ENCODE measurements at places on chromosomes 1 and 21. TPM values are rescaled to one million over a fixed set of nuclear protein-coding genes. Genes with fewer than 3 reads are reported as not detected.

GRCh38 chr1:156475568-156476500, 24.7 kb downstream of the MEF2D start:
- no peak overlapping the region for H3K27ac ChIP-seq
- peaks cover 94% of the 10 kb centered on the region for H3K36me3 ChIP-seq
- H3K27me3 ChIP-seq, result no peaks in the 10 kb centered on the region
- DNase-seq, result no peak
- no peak overlapping the region for H3K4me3 ChIP-seq

DNA sequence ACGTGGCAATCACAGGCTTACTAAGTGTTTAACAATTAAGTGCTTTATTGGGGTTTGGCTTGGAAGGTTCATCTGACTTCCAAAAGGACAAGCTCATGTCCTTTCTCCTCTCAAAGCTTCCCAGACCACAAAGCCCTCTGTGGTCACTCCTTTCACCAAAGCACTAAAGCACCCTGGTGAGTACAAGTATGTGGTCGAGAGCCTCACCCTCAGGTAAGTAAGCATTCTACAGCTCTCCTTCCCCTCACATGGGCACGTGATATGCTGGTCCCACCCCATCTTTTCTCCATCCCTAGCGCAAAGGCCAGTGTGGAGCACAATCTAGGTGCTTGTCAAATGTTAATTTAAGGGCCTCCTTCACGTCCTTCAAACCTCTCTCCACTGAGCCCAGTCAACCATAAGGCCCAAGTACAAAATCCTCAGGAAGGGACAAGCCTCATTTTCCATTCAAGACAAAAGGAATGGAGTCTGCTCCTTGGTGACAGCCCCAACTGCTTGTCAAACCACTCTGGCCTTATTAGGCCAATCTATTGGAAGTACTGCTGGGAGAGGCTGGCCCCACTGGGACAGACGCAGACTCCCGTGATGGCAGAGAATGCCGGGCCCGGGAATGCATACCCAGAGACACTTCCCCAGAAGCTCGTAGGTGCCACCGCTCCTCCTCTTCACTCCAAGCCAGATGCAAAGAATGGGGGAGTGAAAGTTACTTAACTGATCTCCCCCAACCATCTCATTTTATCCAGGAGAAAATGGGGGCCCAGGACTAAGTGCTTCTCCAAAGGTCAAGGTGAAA, 7.8 kb downstream of the STMN1 start:
- peaks cover 10% of the 10 kb centered on the region for H3K4me1 ChIP-seq
- no peaks in the 10 kb centered on the region for H3K27me3 ChIP-seq
- peaks cover 13% of the 10 kb centered on the region for H3K36me3 ChIP-seq

The FAF1 gene
- total RNA-seq, result 44.0 TPM

DNA sequence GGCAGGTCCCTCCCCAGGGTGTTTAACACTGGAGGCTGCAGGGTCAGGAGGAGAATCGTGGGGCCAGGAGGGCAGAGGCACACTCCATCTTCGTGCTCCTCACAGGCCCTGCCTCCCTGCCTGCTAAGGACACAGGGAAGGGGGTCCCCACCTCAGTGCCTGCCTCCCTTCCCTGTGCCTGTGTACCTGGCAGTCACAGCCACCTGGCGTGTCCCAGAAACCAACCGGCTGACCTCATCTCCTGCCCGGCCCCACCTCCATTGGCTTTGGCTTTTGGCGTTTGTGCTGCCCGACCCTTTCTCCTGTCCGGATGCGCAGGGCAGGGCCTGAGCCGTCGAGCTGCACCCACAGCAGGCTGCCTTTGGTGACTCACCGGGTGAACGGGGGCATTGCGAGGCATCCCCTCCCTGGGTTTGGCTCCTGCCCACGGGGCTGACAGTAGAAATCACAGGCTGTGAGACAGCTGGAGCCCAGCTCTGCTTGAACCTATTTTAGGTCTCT, 623 bp upstream of the BGLAP start:
- H3K36me3 ChIP-seq, result peaks cover 37% of the 10 kb centered on the region
- no peaks in the 10 kb centered on the region for H3K27me3 ChIP-seq
- H3K27ac ChIP-seq, result no peak overlapping the region
- H3K4me1 ChIP-seq, result peaks cover 19% of the 10 kb centered on the region
- no peak for DNase-seq

GRCh38 chr1:8303141-8303540, 14.8 kb upstream of the SLC45A1 start:
- H3K27me3 ChIP-seq, result peaks cover 4% of the 10 kb centered on the region
- H3K4me3 ChIP-seq, result no peak overlapping the region
- H3K4me1 ChIP-seq, result no peaks in the 10 kb centered on the region
- H3K36me3 ChIP-seq, result no peaks in the 10 kb centered on the region

DNA sequence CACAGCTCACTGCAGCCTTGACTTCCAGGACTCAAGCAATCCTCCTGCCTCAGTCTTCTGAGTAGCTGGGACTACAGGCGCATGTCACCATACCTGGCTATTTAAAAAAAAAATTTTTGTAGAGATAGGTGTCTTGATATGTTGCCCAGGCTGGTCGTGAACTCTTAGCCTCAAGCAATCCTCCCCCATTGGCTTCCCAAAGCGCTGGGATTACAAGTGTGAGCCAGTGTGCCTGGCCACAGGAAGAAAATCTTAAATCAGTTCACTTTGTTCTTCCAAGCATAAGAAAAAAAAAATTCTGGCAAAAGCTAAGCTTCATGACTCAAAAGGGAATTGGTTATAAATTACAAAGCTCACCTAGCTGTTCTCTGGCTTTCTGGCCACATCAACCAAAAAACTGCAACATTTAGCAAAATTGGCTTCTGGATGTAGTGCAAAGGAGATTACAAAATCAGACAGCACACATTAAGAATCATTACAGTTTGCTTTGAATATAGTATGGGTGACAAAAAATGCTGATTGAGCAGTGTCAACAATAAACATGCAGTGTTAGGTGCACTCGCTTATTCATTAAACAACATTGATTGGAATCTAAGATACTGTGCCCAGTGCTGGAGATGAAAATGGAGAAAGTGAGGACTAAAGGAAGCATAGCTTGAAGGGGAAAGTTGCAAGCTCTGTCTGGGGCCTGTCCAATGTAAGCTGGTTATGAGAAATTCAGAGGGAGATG, 76.7 kb downstream of the KCTD3 start:
- no peak overlapping the region for H3K27ac ChIP-seq
- no peaks in the 10 kb centered on the region for H3K36me3 ChIP-seq
- H3K27me3 ChIP-seq, result no peaks in the 10 kb centered on the region
- no peaks in the 10 kb centered on the region for H3K4me1 ChIP-seq
- H3K4me3 ChIP-seq, result no peak overlapping the region

DNA sequence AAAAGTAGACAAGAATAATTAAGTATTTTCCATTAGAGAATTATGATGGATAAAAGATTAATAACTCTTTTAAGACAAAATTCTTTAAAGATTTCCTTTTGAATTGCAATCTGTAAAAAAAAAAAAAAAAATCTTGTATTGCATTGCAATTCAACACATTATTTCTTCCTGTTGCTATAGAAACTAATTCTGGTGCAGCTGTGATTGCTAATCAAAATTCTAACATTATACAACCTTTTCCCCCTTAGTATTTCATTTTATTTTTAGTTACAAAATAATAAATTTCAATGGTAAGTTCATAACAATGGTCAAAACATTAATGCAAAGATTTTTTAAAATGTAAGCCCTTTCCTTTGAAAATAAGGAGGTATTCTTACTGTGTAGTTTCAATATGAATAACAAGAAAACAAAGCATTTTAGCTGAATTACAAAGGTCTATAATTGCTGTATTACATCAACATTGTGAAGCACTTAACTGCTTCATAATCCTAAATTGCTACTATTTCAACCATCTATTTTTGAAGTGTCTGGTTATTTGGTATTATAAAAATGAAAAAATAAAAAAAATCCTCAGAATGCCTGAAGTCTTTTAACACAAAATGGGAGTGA, 135.0 kb downstream of the SYT14 start:
- no peak overlapping the region for H3K4me3 ChIP-seq
- no peak for DNase-seq
- no peak overlapping the region for H3K27ac ChIP-seq

DNA sequence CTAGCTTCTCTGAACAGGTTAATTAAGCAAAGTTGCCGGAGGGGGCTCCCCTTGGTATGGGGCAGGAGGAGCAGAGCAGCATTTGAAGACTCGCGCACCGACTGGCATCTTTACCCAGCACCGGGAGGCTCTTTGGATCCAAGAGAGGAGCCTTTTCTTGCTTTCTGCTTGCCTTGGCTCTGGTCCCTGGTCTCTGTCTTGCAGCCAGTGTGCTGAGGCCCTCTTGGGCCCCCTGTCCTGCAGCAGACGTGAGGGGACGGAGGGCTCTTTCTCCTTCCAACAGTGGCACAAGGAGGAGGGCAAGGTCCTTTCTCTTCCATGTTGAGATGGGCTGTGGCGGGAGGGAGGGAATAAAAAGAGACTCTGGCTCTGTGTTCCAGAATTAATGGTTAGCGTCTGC, 45.6 kb downstream of the ZBTB18 start:
- peaks cover 8% of the 10 kb centered on the region for H3K4me1 ChIP-seq
- no peaks in the 10 kb centered on the region for H3K36me3 ChIP-seq
- no peak overlapping the region for H3K27ac ChIP-seq
- no peak for DNase-seq
- H3K4me3 ChIP-seq, result no peak overlapping the region

- H3K4me3 ChIP-seq, result no peak overlapping the region
- no peak for DNase-seq
- no peak overlapping the region for H3K27ac ChIP-seq
- peaks cover 9% of the 10 kb centered on the region for H3K36me3 ChIP-seq
- H3K27me3 ChIP-seq, result no peaks in the 10 kb centered on the region
Measured at GRCh38 chr1:206468571-206468970, 1.7 kb upstream of the IKBKE start.

The TBX15 gene
- not detected for total RNA-seq

- H3K4me3 ChIP-seq, result no peak overlapping the region
- DNase-seq, result no peak
- H3K27ac ChIP-seq, result no peak overlapping the region
- H3K27me3 ChIP-seq, result no peaks in the 10 kb centered on the region
- H3K4me1 ChIP-seq, result no peaks in the 10 kb centered on the region
Measured at GRCh38 chr1:52825868-52826267, 16.7 kb upstream of the ZYG11A start.

- no peaks in the 10 kb centered on the region for H3K4me1 ChIP-seq
- no peak overlapping the region for H3K4me3 ChIP-seq
Measured at GRCh38 chr21:34537838-34538237, 25.8 kb upstream of the KCNE1 start.

The SLFNL1 gene
- total RNA-seq, result 0.08 TPM

DNA sequence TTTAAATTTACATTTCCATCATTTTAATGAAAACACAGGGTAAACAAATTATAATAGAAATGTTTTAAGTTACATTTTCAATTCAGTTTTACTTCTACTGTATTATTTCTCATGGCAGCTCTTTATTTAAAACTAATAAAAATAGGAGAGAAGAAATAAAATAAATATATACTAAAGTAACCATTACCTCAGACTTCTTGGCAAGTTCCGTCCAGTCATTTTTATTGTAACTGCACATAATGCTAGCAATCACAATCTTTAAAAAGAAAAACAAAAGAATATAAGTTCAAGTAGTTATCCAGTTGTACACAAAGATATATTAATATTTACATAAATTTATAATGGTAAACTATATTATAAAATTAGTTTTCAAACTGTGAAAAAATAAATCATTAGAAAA, 538.6 kb downstream of the DPYD start:
- DNase-seq, result no peak
- H3K4me3 ChIP-seq, result no peak overlapping the region
- no peaks in the 10 kb centered on the region for H3K4me1 ChIP-seq

DNA sequence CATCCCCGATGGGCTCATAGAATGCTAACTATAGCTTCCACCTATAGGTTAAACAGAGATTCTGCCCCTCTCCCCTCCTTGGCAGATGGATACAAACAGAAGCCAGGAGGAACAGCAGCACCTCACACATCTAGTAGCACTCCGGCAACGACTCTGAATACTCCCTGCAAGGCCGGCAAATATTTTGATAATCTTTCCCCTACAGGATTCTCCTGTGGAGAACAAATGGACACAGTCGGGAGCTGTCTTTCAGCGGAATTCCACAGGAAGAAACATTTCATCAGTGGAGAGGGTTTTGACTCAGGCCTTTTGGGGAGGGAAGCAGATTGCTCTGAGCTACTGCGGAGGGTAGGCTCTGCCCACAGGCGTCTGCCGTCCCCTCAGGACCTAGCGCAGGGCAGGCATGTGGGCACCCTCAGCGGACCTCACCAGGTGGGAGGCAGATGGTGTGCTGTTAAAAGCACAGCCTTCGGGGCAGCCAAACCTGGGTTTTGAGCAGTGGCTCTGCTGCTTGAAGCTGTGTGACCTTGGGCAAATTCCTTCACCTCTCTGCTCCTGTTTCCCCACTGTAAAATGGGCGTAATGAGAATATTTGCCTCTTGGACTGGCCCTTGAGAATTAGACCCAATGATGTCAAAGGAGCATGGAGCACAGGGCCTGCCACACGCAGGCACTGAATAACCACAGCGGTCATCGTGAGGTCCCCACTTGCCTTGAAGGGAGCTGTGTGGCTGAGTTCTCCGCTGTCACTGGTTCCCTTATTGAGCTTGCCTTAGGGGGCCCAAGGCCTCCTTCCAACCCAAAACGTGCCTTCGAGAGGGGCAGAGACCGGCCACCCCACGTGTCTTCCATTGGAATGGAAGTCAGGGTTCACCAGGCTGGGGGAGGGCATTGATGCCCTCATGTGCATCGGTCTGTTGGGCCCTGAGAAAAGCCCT, 19.2 kb upstream of the BCAR3 start:
- DNase-seq, result no peak
- no peaks in the 10 kb centered on the region for H3K36me3 ChIP-seq
- no peak overlapping the region for H3K27ac ChIP-seq
- no peaks in the 10 kb centered on the region for H3K4me1 ChIP-seq
- H3K27me3 ChIP-seq, result no peaks in the 10 kb centered on the region

DNA sequence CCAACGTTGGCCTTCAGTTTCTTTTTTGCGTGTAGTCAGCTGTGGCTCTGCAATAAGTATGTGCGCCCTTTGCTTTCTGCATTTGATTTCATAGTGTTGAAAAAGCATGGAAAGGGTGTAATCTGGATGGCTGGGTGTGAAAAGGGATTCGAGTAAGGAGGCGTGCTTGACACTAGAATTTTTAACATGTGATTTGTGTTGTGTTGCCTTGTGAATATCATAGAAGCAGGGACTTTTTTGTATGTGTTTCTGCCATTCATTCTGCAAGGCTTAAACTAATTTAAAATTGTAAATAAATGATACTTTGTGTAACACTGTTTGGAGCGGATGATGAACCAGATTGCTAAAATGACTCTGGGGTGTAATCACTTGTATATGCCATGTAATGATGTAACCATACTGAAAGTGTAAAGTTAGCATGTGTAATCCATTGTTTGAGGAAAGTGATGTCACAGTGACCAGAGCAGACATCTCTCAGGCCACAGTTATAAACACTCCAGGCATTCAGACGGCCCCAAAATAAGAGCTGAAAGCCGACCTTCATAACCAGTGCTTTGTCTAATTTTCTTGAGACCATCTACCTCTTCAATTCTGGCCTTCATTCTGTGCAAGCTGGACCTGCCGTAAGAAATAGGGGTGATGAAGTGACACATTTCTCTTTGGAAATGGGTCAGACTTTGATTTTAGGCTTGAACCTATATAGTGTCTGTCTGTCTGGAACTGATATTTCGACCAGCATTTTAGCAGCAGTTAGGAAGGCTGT, 618 bp downstream of the SH3BGR start:
- DNase-seq, result no peak
- no peaks in the 10 kb centered on the region for H3K4me1 ChIP-seq
- H3K36me3 ChIP-seq, result no peaks in the 10 kb centered on the region
- H3K27ac ChIP-seq, result no peak overlapping the region
- no peak overlapping the region for H3K4me3 ChIP-seq

The INSRR gene
- total RNA-seq, result not detected
